Skin of body (tissue), 3 donors: ENCODE measurements at places on chromosomes 11 and 22.

- no peak for DNase-seq
These were observed 85.6 kb downstream of the CTTN start for GRCh38 chr11:70483917-70484316.

GRCh38 chr11:86511086-86511551 is 136.4 kb downstream of the CCDC81 start:
- DNase-seq, result peak; percentile 25

DNA sequence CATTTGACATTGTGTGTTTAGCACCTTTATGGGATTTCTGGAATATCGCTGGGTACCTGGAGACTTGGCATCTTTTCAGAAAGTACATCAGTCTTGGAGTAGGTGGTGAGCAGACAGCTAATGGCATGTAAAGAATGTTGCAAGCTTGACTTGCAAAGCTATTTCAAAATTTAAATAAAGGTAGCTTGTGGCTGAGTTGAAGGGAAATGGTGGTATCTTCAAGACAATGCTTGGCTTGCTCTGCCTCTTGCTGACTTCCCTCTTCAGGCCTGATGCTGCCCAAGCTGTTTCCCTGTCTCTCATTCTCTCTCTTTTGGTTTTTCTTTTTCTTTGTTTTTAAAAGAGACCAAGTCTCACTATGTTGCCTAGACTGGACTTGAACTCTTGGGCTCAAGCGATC is 13.2 kb downstream of the ZNRF3 start:
- DNase-seq, result no peak

DNA sequence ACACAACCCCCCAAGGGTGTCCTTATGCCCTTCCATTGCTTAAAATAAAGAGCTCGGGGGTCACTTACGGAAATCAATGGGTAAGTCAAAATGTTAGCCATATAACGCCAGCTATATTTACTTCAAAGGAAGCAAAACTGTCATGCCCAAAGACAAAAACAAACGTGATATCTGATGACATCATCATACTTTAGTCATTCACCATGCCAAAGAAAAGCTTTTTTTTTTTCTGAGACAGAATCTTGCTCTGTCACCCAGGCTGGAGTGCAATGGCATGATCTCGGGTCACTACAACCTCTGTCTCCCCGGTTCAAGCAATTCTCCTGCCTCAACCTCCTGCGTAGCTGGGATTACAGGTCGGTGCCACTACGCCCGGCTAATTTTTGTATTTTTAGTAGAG is 47.7 kb upstream of the SC5D start:
- no peak for DNase-seq

GRCh38 chr22:49460592-49461281 is 366.9 kb downstream of the BRD1 start:
- DNase-seq, result peak; percentile 24

- DNase-seq, result peak; percentile 57
These were observed 33.7 kb upstream of the MYRF start for GRCh38 chr11:61718621-61719302.

- DNase-seq, result peak; percentile 81
These were observed 38.3 kb upstream of the CREB3L1 start for GRCh38 chr11:46238967-46239800.

GRCh38 chr11:108224366-108224765 is 1.5 kb downstream of the ATM start:
- DNase-seq, result no peak

DNA sequence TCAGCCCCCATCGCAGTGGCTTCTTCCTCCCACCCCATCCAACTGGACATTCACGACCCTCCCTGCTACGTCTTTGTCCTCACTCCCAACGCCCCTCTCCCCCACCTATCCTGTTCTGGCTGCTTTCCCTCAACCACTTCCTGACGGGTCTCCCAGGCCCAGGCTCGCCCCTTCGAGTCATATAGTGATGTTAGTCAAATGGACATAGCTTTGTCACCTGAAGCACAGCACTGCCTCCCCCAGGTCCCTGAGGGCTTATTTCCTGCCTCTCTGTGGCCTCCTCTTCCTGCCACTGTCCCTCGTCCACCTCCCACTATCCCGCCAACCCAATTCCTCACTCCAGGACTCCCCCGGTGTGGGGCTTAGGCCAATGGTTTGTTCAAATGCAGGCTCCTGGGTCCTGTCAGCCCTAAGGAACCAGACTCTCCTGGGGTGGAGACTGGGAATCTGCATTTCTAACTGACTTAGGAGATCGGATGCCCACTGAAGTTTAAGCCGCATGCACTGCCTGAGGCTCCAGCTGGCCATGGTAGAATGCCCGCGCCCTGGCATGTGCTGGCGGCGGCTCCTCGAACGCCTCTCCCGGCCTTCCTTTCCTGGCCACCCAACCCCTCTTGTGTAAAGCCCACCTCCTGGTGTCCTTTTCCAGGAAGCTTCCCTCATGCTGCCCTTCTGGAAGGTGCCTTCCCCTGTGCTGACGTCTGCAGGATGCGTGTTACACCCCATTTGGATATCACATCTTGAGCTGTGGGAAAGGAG is 18.3 kb downstream of the SUN2 start:
- no peak for DNase-seq

GRCh38 chr11:9380773-9381172 is 3.7 kb upstream of the IPO7 start:
- no peak for DNase-seq

DNA sequence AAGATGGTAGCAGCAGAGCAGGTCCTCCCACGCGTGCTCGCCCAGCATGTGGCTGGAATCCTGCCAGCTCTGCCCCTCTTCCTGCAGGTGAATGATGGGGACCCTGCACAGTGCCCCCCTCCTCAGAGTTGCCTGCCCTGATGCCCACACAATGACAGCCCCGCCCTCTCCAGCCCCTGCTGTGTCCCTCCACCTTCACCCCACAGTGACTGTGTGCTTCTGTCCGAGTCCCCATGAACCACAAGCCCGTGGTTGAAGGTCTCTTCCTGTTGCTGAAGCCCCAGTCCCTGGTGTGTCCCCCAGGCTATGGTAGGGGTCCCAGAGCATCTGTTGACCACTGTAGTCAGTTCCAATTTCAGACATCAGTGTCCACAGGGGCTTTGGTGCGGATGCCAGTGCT is 71.0 kb downstream of the BRD1 start:
- no peak for DNase-seq
